NCI-H446 (cell line): ENCODE measurements at places on chromosomes 6 and 20.

- DNase-seq: peak; percentile 26
Measured at GRCh38 chr20:51563486-51564332, 21.2 kb upstream of the NFATC2 start.

DNA sequence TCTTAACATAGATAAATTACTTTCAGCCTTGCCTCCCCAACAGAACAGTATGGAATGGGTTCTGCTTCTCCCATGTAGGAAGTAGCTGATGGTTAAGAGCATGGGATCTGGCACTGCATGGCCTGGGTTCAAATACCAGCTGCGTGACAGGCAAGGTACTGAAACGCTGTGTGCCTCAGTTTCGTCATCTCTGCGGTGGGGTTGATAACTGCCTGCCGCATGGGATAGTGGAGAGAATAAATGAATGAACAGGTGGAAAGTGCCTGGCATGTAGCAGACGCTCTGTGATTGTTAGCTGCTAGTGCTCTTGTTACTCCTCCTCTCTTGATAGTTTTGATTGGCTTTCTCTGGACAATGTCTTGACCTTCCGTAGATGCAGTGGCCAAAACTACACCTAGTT lies 213.3 kb downstream of the ZDHHC14 start:
- no peak for DNase-seq

- DNase-seq: no peak
Measured at GRCh38 chr20:44287272-44288097, 23.5 kb downstream of the FITM2 start.

- DNase-seq: no peak
Measured at GRCh38 chr6:107676042-107676441, 148.1 kb downstream of the SCML4 start.

DNA sequence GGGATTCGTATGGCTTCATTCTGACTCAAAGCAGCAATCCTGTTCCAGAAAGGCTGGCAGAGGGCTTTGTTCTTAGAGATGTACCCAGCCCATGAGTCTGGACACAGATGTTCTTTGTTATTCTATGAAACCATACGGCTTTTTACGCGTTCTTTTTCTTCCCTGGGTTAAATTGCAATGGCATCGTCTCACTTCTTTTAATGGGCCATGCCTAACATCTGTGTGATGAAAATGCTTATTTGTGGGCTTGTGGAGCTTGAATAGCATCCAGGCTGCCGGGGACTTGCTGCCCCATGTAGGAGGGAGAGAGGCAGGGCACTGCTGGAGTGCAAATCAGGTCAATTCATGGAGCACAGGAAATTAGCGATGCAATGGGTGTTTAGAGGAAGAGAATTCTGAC lies 19.4 kb downstream of the FAM50B start:
- DNase-seq: no peak

DNA sequence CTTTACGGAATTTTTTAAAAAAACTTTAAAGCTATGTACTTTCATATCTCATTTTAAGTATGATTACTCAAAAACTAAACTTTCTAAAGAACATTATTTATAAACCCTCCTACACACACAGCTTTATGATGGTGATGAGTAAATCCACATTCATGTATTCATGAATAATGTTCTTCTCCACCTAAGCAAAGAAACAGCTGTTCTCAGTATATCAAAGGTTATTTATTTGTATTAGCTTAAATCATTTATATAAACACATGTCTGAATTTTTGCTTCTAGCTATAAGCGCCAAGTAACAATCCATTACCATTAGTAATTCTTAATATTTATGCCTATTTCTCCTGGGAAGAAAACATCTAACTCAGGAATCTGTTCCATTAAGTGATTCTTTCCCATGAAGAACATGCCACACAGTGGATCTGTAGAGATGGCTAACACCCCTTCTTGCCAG lies 63.3 kb downstream of the SMLR1 start:
- no peak for DNase-seq

- DNase-seq: no peak
Measured at GRCh38 chr20:43188861-43189553, 699 bp downstream of the PTPRT start.

GRCh38 chr6:108779536-108780275 lies 68.5 kb upstream of the ARMC2 start:
- DNase-seq: no peak

- DNase-seq: no peak
Measured at GRCh38 chr20:44405785-44406571, 50.5 kb downstream of the HNF4A start.

- DNase-seq: no peak
Measured at GRCh38 chr20:53833333-53834061, 236.9 kb downstream of the BCAS1 start.

GRCh38 chr20:48411919-48412522 lies 415.8 kb downstream of the PREX1 start:
- DNase-seq: peak; percentile 96
